Central memory CD4-positive, alpha-beta T cell (primary cell): ENCODE measurements at places on chromosomes 13 and 19.

DNA sequence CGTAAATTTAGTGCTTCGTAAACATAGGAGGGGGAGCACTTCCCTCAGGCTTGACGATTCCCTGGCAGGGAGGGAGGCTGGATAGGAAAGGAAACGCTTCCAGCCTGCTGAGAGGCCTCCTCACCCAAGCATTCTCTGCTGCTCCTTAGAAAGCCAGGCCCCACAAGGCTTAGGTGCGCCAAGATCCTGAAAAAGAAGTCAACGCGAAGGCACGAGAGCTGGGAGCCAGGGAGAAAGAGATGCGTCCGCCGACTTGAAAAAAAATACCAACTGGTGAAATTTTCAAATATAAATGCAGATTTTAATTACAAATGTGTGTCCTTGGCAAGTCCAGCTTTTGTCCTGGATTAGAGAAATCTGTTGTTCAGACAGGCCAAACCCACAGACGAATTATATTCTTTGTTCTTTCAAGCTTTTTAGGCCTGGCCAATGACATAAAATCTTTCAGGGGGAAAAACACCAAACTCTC is 64.0 kb downstream of the ALOX5AP start:
- no peak for DNase-seq

GRCh38 chr13:73556902-73557301 is 498.1 kb downstream of the KLF5 start:
- no peak for DNase-seq

DNA sequence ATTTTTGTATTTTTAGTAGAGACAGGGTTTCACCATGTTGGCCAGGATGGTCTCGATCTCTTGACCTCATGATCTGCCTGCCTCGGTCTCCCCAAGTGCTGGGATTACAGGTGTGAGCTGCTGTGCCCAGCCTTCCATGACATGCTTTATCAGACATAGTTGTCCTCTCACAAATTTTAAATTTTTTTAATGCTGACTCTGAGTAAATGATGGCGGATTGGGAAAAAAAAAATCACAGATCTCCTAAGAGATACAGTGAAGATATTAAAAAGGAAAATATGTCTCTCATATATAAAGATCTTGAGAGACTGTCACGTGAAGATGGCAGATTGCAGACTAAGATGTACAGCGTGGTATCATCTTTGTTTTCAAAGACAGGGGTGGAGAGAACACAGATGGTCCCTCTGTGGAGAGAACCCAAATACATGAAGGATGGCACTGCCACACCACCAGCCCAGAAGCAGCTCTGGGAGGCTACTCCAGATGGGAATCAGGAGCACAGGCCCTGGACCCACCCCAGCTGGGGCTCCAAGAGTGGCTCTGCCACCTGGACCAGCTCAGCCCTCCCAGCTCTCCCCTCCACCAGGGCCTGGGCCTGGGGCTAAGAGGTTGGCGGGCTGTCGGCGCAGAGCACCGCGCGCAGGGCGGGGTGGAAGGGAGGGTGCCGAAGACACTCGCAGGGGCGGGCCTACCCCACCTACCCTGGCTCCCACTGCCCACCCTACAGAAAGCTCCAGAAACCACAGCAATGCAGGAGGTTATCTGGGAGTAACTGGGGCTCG is 20.0 kb upstream of the CCNP start:
- DNase-seq, result no peak

DNA sequence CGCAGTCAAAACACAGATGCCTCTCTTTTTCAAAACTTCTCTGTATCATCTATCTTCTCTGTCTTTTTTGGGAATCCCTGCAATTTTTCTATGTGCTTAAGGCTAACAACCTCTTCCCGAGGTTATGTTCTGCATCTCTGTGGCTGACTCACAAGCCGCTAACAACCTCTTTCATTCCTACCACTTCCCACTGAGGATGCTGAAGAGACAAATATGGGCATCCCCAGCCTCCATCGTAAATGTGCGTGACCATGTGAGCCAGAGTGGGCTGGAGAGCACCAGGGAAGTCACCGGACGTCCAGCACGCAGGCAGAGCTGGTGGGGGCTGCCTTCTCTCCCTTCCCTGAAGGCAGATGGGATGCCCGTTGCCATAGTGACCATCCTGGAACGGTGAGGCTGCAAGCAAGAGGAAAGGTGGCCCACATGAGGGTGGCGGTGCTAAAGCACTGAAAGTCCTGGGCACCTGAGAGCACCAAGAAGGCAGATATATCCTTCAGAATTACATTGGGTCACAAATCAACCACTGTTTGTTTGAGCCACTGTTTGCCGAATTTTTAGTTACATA is 122.8 kb downstream of the SHISA2 start:
- no peak for DNase-seq

GRCh38 chr19:13130886-13131490 is 12.9 kb downstream of the NACC1 start:
- DNase-seq, result no peak

GRCh38 chr19:22620401-22620800 is 13.7 kb upstream of the ZNF492 start:
- DNase-seq, result no peak

DNA sequence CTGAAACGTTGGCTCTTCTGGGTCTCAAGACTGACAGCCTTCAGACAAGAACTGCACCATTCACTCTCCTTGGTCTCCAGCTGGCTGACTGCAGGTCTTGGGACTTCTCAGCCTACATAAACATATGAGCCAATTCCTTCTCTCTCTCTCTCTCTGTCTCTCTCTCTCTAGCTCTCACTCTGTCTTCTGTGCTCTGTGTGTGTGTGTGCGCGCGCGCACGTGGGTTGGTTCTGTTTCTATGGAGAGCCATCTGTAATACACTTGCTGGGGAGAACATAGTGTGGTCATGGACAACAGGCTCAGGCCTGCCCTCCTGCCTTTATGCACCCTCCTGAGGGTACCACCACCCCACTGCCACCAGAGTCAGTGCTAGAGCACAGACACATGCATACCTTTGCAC is 13.7 kb upstream of the SERPINE3 start:
- no peak for DNase-seq

DNA sequence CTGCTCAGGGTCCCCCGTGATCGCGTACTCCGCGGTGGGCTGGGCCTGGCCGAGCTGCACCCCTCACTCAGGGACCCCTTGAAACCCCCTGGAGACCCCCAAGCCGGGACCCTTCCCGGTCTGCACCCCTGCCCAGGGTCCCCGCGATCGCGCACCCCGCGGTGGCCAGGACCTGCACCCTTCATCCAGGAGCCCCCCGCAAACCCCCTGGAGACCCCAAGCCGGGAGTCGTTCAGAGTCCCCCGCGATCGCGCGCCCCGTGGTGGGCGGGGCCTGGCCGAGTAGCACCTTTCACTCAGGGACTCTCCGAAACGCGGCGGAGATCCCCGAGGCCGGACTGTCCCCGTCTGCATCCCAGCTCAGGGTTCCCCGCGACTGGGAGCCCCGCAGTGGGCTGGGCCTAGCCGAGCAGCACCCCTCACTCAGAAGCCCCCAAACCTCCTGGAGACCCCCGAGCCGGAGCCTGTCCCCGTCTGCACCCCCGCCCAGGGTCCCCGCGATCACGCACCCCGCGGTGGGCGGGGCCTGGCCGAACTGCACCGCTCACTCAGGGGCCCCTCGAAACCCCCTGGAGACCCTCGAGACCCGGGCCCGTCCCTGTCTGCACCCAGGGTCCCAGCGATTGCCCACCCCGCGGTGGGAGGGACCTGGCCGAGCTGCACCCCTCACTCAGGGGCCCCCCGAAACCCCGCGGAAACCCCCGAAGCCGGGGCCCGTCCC is 748 bp downstream of the LMNB2 start:
- DNase-seq, result peak; percentile 45

DNA sequence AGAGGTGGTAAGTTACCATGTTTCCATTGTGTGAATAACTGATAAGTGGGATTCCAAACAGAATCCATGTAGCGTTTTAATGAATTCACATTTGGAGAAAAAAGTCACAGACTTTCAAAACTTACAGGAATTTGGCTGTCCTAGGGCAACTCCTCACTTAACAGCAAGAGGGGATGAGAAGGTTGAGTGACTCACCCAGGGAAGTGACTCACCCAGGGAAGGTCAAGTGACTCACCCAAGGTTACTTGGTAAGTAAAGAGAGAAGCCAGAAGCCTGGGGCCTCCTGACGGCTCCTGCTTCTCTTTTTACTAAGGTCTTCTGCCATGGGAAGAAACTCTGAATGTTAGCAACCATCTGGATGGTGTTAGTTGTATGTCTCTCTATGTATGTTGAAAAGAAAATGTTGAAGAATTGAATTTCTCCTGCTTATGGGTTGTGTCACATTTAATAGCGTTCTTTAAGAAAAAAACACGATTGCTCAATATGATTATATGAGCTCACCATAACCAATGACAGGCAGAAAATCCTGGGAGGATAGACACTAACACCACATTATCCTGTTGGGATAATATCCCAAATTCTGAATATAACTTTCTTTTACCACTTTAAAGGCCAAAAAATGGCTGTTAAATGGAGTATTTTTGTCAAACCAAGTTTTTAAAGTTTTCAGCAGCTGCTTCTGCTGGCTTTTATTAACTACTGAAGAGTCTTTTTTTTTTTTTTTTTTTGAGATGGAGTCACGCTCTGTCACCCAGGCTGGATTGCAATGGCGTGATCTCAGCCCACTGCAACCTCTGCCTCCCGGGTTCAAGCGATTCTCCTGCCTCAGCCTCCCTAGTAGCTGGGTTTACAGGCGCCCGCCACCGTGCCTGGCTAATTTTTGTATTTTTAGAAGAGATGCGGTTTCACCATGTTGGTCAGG is 195.6 kb downstream of the GGACT start:
- DNase-seq, result peak; percentile 9
